ENCODE measurements at places on chromosomes 11 and 22.

DNA sequence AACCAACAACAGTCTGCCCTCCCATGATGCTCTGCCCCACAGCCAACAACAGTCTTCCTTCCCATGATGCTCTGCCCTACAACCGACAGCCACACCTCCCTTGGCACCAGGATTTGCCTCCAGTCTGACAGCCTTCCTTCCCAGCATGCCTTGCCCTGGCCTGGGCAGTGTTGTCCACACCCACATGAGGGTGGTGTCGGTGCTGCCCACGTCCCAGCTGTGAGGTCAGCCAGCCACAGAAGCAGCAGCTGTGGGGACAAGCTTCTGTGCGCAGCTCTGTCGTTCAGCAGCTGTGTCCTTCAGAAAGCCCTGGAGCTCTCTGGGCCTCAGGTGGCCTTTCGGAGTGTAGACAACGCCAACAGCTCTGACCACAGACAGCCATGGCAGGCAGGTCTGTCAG, 1378.9 kb downstream of the BRD1 start:
- DNase-seq, result no peak

DNA sequence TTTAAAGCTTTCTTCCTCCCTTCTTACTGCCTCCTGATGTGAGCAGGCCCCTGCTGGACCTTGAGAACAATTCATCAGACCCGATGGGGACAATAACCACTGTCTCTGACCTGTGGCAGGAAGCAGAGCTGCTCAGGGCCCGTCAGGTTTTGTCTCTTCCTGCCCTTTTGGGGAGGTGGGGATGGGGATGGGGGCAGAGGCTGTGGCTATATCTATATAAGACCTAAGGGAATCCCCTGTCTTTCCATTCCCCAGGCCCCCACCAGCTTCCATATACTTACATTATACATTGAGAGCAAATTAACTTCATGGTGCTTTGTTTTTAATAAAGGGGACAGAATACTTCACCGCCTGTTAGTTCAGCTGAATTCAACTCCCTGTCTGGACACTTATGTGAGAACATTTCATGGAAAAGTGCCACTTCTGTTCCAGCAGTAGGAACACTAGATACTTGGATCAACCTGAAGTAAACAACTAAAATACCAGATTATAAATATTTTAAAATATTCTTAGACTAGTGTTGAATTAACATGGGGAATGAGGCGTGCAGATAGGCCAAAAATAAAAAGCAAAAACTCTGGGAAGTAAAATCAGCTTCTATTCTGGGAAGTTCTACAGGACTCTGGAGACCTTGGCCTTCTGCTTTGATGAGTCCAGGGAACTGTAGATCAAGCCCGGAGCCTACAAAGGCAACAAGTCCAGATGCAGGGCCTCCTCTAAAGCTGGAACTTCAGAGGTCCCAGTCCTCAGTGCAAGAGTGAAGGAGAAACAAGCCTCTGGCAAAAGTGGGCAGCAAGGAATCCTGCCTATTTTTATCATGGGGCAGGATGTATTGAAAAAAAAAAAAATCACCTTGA, 11.1 kb downstream of the ZP1 start:
- no peak for DNase-seq

- DNase-seq, result no peak
These were observed 3.4 kb downstream of the FADS3 start for GRCh38 chr11:61887839-61888494.

GRCh38 chr22:38881464-38881871, 9.5 kb upstream of the CBX6 start:
- no peak for DNase-seq

DNA sequence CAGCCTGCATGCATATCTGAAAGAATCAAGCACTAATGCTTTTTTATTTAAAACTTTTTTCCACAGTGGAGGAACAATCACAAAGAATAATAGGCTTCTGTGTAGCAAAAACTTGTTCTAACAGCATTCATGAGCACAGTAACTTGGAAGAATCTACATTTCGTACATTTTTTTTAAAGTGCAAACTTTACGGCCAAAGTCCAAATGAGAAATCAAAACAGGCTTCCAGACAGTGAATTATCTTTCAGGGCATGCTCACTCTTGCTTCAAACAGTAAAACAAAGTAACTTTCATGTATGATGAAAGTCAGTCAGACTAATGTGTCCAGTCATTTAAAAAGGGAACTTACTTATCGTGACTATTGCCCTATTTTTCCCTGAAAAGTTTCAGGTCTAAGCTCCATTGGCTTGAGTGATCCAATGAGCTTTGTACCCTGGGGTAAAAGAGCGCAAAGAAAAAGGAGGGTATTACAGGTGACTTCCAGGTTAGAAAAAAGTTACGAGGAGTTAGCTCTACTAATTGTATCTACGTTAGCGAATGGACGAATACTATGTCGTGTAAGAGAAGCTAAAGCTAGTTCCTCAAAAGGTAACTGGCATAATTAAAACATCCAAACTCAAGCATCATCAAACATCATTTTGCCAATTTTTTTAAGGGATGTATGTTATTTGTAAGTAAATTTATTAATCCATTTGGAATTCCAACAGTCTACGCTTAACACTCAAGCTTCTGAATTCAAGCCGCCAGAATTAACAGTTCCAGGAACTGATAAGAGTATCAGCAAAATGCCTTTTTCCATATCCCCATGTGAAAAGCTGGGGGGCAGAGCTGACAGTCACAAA, 1.7 kb downstream of the PICALM start:
- peak; percentile 32 for DNase-seq

DNA sequence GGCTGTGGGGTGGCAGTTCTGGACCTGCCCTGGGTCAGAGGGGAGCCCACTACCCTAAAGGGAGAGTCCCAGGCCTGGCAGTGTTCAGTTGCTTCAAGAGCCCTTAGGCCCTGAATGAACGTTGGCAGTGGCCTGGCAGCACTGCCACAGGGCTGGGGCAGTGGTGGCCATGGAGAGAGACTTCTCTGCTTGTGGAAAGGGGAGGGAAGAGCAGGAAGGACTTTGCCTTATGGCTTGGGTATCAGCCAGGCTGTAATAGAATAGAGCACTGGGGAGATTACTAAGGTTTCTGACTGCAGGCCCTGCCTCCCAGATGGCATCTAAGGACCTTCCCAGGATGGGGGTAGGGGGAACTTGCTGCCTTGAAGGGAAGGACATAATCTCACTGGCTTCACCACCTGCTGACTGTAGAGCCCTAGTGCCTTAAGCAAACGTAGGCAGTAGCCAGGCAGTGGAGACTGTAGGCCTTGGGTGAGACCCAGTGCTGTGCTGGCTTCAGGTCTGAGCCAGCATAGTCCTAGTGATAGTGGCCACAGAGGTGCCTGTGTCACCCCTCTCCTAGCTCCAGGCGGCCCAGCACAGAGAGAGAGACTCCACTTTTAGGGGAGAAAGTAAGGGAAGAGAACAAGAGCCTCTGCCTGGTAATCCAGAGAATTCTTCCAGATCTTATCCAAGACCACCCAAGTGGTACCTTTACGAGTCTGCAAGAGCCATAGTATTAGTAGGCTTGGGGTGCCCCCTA, 27.6 kb downstream of the PLA2G6 start:
- no peak for DNase-seq

- no peak for DNase-seq
These were observed 1378.9 kb downstream of the TBC1D22A start for GRCh38 chr22:48141301-48141700.

- DNase-seq, result no peak
These were observed 23.8 kb upstream of the SCN3B start for GRCh38 chr11:123678246-123678645.

GRCh38 chr11:125404157-125404810, 91.8 kb downstream of the FEZ1 start:
- no peak for DNase-seq

- no peak for DNase-seq
These were observed 353.7 kb downstream of the METTL15 start for GRCh38 chr11:28461846-28462245.

DNA sequence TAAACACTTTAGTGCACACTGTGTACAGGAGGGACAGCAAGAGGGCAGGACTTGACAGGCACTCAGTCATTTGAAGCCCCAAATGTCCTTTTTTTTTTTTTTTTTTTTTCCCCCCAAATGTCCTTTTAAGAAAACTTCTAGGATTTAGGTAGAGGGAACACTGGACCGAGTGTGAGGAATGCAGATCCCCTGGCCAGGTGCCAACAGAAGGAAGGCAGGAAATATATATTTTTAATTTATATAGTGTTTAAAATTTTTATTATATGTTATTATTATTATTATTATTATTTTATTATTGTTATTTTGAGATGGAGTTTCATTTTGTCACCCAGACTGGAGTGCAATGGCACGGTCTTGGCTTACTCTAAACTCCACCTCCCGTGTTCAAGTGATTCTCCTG, 35.5 kb downstream of the ARHGAP8 start:
- no peak for DNase-seq

DNA sequence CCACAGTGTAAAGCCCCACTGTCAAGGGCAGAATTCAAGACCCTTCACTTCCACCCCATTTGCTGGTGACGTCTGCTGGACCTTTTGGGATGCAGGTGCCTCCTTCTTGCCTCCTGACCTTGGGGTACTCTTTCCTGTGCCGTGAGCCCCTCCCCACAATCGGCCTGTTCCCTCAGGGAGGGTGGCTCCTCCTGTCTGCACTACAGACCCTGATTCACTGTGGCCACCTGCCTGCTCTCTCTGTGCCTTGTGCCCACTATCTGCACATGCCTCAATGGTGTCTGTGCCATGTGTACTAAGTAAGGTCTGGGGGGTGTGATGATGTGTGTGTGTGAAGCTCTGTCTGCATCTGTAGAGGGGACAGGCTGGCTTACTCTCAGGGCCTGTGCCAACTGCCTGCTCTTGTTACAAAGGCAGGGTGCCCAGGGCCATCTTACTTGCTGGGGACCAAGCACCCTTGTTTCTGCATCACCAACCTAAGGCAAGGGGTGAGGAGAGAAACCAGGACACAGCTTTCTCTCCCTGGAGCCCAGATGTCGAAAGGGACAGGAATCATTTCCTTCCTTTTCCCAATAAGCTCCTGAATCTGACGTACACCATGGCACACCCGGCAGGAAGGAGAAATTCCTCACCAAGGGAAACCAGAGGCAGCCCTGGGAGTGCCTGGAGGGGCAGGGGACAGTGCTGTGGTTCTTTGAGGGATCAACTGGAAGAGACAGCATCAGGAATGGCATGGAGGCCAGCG, 3.7 kb downstream of the PPM1F start:
- no peak for DNase-seq

GRCh38 chr22:40051322-40051721, 56.6 kb downstream of the FAM83F start:
- DNase-seq, result no peak

DNA sequence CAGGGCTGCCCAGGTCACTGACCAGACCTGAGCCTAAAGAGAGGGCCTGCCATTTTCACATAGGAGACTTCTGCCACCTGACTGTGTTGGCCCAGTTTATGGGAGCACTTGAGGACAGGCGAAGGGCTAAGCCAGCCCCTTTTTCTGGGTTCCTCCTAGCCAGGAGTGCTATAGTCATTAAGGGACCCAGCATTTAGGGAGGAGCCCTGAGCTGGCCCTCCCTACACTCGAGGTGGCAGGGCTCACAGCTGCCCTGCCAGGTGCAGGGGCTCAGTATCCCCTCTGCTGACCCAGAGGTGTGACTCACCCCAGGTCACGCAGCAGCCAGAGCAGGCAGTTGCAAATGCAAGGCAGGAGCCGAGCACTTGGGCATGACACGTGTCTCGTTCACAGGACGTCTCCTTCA, 86.3 kb upstream of the CRYBB3 start:
- no peak for DNase-seq

DNA sequence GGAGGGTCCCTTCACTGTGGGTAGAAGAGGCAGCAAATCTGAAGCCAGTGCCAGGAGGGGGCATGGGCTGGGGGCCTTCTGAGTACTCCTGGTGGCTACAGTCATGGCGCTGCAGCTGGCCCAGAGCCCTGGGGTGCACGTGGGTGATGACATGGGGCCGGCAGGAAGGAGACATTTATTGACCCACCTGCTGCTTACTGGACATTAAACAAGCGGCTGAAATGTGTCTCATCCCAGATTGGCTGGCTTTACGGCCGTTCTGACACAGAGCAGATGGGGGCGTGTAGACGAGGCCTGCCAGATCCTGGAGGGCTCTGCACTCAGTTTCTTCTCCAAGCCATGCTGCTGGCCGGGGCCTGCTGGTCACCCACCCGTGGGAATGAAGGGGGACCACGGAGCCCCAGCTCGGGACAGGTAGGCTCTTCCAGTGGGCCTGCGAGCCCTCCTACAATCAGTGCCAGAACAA, 906.9 kb downstream of the BRD1 start:
- no peak for DNase-seq

DNA sequence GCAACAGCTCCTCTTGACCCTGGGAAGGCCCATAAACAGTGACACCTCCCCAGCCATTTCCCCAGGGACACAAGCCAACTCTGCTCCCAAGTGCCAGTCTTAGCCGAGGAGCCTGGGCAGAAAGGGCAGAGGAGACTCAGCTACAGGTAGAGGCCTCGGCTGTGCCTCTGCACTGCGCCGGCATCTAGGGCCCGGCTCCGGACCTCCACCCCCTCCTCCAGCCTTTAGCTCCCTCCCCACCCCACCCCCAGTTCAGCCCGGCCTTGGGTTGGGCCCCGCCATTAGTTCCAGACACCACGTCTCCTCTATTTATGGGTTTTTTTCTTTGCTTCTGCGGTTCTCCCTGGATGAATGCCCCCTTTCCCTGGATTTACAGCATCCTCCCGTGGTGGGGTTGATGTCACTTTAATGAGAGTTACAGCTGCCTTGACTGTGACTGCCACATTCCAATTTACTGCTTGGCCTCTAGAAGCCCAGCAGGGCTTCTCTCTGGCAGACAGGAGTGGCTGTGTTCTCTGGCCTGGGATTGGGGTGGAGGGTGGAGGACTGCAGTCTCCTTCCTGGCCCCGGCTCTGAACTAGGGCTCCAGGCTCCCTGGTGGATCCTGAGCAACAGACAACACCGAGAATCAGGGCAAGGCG, 13.5 kb upstream of the OAF start:
- no peak for DNase-seq

- no peak for DNase-seq
These were observed 91.9 kb downstream of the CSTPP1 start for GRCh38 chr11:47028195-47029093.

- DNase-seq, result no peak
These were observed 22.5 kb upstream of the SMIM35 start for GRCh38 chr11:118109231-118109630.

DNA sequence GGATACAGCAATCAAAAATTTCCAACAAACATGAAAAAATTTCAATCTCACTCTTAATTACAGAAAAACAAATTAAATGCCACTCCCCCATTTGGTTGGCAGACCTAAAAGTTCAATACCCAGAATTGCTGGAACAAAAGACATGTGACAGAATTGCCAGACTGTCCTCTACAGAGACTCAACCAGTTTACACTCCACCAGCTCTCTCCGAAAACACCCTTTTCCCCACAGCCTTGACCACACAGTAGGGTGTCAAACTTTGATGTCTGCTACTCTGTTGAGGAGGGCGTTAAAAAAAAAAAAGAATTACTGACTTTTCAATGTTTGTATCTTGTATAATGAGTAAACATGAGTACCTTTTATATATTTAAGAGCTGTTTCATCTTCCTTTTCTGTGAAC, 44.7 kb upstream of the YPEL1 start:
- peak; percentile 39 for DNase-seq

Measured in CD4-positive, alpha-beta T cell treated with Interleukin-12 subunit alpha and Interleukin-12 subunit beta, for 1 hour (primary cell).